Fibroblast of mammary gland (primary cell): ENCODE measurements at places on chromosomes 5 and 9.
A peak's percentile ranks its signal among the peaks of the same experiment; 100 is the strongest.

GRCh38 chr5:52605317-52606313 lies 182.1 kb upstream of the ITGA1 start:
- peak; percentile 1 for DNase-seq

DNA sequence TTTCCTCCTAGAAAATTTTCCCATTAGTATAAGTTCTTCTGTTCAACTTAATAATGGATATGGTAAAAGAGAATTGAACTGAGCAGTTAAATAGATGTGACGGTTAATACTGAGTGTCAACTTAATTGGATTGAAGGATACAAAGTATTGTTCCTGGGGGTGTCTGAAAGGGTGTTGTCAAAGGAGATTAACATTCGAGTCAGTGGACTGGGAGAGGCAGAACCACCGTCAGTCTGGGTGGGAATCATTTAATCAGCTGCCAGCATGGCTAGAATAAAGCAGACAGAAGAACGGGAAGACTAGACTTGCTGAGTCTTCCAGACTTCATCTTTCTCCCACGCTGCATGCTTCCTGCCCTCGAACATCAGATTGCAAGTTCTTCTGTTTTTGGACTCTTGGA lies 689.6 kb upstream of the CDH10 start:
- DNase-seq = no peak

DNA sequence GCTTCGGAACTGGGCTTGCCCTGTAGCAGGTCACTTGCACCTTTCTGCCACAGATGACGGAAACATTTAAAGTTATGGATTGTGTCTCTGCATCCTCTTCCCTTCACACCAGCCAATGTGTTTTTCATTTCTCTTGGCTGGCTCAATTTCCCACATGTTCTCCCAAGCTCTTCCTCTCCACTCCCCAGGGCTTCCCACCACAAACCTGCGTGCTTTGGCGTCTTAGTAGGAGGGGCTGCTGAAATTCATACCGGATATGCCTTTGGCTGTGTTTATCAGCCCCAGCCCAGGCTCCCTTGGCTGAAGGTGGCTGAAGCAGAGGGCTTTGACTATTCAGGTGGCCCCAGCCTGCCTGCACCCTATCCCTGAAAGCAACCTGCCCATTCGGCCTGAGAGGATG lies 32.1 kb downstream of the ADRB2 start:
- DNase-seq = no peak

DNA sequence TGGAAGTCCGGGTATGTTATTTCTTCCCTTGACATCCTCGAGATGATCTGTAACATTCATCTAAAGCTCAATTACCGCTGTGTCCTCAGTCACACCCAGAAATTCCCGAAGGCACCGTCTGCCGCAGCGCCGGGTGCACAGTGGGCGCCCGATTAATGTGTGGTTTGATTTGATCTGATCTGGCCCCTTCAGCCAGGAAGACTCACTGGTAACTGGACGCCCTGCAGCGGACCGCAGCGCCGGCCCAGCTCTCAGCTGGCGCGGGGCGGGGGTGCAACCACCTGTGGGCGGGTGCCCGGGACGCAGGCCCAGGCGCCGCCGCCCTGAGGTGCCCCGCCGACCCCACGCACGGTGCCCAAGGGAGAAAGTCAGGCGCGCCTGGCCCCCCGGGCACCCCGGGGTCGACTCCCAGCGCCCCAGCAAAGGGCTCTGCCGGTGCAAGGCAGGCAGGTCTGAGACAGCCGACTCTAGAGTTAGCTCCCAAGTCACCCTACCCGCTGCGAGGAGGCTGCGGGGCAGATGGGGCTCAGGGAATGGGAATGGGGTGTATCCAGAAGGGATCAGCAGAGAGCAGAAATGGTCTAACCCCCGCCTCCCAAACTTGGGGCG lies 1.7 kb downstream of the EPB41L4B start:
- DNase-seq = no peak

- DNase-seq = no peak
These were observed 10.3 kb downstream of the CCDC187 start for GRCh38 chr9:136293476-136294077.

DNA sequence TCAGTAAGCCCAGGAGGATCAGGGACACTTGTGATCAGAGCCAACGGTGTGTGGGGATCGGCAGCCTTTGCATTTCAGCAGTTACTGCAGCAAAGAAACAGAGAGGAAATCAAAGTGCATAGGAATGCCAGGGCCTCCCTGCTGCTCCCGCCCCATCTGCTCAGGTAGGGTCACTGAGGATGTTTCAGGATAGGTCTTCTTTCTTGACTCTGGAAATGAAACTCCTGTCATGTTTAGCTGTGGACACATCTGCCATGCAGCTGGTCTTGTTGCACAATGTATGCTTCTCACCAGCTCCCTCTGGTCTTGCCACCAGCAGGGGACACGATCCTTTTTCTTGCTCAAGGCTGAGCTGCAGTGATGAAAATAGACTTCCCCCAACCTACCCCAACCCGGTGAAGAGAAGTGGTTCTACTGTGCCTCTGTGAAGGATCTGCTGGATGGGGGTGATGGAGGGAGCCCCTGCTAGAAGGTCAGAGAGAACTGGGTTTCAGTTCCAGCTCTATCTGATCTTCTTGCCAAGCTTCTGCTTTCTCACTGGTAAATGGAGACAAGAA lies 185.2 kb upstream of the KLF4 start:
- DNase-seq = peak; percentile 38

- no peak for DNase-seq
These were observed 860.6 kb upstream of the SEMA6A start for GRCh38 chr5:117435203-117435602.

GRCh38 chr5:9686216-9686615 lies 56.1 kb upstream of the TAS2R1 start:
- DNase-seq = no peak
